CD4-positive, alpha-beta T cell treated with Interleukin-17A for 1 hour (primary cell): ENCODE measurements at places on chromosomes 6 and 20.
A peak's percentile ranks its signal among the peaks of the same experiment; 100 is the strongest.

GRCh38 chr20:22504829-22505377, 79.5 kb downstream of the FOXA2 start:
- DNase-seq = no peak

DNA sequence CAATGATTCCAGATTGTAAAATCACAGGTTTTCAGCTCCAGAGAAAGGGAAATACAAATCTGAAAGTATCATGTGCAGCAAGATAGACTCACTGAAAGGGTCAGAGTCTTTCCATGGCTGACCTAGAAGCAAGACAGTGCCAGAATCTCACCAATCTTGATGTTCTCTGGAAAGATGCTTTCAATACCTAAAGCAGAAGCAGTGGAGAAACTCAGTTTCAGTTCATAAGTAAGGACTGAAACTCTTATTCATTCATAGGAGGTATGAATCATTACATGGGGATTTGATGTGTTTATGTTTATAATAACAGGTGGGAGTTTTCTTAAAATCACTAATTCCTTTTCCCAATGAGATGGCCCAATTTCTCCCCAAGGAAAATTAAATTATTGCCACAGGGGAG, 42.5 kb downstream of the SLC2A12 start:
- DNase-seq = no peak

DNA sequence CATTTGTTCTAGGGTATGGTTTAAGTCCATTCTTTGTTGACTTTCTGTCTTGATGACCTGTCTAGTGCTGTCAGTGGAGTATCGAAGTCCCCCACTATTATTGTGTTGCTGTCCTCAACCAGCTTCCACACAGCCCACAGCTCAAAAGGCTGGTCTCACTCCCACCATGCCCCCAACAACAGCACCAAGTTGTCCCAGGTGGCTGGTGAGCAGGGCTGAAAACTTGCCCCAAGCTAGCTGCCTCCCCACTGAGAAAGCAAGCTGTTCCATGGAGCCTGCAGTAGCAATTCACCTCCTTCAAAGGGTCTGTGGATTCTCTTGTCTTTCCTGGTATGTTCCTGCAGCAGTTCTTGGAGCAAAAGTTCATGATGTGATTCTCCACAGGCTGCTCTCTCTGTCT, 221.0 kb downstream of the SYNDIG1 start:
- DNase-seq = no peak

DNA sequence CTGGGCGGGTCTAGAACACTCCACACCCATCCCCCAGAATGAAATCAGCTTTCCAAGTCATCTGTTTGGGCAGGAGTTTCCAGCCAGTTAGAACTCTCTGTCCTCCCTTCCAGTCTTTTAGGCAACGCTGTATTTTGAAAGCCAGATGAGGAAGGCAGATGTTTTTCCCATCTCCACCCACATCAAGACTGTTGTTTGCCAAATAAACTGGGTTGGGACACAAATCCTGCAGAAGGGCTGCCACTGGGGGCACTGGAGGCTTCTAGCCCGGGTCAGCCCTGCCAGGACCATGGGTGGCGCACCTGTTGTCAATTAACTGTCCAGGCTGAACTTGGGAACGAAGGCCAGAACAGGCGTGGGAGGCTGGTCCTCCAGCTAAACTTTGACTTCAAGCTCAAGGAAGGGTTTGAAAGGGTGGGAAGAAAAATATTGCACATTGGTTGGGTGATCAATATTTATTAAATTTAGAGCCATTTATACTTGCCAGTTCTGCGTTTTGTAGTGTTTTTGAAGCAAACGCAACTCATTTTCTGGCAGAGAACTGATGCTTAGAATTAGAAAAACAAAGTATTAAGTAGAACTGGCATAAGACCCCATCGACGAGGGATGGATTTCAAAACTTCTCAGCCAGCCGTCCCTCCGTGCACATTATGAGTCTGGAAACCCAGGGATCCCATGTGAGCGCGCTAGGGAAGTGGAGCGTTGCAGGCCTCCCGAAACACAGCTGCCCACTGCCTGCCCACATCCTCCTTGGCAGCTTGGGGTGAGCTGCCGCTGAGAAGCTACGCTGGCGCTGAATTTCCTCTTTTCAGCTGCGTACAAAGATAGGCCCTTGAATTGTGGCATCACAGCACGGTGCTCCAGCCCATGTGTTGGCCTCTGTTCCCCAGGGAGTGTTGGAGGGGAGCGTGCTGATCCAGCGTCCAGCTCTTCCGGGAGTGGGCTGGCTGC, 297.4 kb downstream of the QKI start:
- DNase-seq = peak; percentile 18

DNA sequence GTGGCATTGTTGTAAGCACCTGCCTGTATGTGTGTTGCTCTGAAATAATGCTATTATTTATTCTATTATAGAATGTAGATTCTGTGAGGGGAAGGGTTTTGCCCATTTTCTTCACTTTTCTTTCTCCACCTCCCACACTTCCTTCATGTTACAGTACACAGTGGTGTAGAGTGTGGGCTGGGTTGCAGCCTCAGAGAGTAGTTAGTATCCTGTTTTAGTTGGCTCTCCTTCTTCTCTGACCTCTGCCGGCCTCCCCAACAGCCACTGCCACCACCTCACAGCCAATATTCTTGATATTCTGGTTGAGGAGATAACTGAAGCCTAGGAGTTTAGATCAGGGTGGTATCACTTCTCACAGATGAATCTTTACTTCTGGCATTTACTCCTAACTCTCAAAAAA, 143.4 kb downstream of the BCKDHB start:
- no peak for DNase-seq
